Hematopoietic multipotent progenitor cell treated with erythropoietin and hydrocortisone succinate and interleukin-3 and kit ligand, for 6 days (in vitro differentiated cells): ENCODE measurements at places on chromosomes 1 and 21.

DNA sequence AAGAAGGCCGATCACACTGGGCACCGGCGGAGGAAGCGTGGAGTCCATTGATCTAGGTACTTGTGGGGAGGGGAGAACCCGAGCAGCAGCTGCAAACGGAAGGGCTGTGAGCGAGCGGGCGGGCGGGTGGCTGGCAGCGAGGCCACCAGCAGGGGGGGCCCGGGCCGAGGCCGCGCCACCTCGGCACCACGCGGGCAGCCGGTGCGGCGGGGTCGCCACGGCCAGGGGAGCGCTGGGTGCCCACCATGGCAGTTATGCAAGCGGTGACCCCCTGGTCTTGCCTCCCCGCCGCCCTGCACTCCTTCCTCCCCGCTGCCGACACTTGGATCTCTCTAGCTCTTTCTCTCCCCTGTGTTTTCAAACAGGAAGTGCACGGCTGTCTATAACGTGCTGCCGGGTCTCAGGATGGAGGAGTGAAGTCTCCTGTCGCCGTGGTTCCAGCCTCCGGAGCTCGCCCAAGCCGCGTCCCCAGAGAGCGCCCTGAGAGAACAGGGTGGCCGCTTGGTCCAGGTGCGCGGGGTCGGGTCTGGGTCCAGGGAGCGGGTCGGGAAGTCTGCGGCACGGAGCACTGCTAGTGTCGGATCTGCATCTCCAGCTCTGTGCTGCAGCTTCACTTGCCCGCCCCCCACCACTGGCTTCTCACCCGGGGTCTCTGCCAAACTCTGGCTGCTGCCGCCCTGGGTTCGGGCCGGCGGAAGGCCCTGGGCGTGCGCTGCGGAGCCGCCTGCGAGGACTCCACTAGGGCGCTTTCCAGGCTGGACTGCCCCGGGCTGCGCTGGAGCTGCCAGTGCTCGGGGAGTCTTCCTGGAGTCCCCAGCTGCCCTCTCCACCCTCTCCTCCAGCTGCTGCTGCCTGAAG lies 22.7 kb downstream of the LRRC8D start:
- DNase-seq, result peak; percentile 85

GRCh38 chr21:42997053-42997452 lies 22.7 kb downstream of the PKNOX1 start:
- no peak for DNase-seq

DNA sequence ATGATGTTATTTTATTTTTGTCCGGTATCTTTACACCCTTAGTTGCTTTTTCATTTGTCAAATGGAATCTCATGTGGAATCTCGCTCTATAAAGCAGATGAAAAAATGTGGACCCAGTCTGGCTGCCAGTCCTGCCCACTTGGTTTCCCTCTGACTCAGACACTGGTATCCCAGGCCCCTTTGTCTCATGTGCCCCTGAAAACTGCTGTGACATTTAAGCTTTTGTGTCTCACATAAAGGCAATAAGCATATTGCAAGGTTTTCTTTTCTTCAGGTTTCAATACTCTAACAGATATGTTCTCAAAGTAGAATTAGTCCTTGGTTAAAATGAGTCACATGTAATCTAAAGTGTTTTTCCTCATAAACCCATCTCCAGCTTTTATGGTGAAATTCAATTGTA lies 183.3 kb downstream of the ST6GALNAC3 start:
- no peak for DNase-seq

- DNase-seq, result no peak
Observed at GRCh38 chr1:6907201-6907600, 121.9 kb downstream of the CAMTA1 start.

DNA sequence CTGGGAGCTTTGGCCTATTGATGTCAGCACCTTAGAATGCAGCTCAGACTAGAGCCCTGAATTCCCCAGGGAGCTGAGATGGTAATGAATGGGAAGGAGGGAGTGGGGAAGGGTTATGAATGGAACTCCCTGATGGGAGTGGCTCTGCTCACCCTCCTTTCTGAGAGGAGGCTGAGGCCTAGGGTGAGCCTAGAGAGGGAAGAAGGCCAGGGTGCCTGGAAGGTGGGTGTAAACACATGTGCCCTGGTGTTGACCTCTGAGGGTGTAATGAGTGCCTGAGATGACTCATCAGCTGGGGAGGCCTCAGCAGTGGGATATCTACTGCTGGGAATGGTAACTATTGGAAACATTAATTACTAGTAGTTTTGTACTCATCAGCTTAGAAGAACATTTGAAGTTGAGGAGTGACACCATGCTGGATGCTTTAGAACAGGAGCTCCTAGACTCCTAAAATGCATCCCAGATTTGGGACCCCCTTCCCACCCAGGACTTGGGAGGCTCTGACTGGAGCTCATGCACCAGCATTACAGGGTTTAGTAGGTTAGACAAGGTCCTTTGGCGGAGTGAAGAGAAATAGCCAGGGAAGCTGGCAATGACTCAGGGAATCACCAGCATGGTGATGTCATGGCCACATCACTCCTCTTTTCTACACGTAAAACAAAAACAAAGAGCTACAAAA lies 16.0 kb upstream of the PIGV start:
- DNase-seq, result peak; percentile 39

- no peak for DNase-seq
Observed at GRCh38 chr1:207918011-207918410, 7.1 kb upstream of the CD34 start.
